ENCODE measurements at places on chromosomes 3 and 15.

- peak; percentile 35 for DNase-seq
Observed at GRCh38 chr15:99566157-99566897, 543 bp downstream of the MEF2A start.

DNA sequence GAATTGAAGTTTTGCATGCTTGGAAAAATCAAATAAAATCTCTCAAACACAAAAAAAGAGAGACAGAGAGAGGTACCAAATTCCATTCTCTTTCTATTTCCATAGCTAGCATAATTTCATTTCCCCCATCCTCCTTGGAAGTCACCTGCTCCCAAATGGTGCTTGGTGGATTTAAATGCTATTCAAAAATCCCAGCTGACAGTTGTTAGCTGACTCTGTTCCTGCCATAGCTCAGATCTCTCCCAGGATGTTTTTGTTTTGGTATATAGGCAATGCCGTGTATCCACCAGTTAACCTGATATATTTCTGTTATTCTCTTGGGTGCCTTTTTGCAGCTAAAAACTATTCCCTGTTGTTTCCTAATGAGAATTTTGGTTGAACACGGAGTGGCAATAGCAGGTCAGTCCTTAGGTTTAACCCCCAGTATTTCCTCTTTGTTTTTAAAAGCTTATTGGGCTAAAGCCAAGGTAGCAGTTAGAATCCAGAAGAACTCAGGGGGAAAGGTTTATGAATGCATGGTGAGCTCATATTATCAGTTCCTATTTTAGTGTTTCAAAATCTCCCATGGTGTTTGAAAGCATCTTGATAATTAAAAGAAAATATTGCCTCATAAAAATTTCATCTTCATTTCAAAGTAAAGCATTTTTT is 240.0 kb upstream of the GBE1 start:
- no peak for DNase-seq

DNA sequence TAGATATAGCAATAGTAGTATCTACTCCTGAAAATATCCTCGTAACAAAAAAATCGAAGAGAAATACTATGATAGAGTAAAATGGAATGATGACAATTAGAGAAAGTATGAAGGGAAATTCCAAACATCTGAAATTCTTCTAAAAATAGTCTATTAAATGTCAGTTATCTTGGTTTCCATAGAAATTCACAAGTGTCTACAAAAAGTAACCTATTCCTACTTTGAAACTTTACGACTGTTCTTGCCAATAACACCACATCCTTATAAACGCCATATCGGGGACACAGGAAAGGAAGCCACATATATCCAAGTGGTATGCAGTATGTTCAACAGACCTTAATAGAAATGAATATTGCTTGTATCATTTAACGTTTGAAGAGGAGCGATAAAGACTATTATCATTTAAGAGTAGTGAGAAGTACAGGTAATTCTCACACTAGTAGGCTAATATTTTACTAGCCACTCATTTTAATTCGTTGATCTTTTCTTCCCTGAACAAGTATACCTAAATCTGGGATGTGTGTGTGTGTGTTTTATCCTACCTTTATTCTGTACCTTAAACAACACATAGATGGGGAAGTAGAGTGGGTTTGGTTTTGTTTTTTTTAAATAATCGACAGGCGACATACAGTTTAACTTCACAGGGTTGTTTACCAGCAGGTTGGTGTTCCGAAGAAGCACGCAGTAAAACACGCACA is 1.2 kb downstream of the GPR176 start:
- DNase-seq = no peak

GRCh38 chr15:93035953-93036810 is 52.8 kb downstream of the RGMA start:
- peak; percentile 67 for DNase-seq

GRCh38 chr3:66396161-66396760 is 104.6 kb downstream of the LRIG1 start:
- DNase-seq = no peak

DNA sequence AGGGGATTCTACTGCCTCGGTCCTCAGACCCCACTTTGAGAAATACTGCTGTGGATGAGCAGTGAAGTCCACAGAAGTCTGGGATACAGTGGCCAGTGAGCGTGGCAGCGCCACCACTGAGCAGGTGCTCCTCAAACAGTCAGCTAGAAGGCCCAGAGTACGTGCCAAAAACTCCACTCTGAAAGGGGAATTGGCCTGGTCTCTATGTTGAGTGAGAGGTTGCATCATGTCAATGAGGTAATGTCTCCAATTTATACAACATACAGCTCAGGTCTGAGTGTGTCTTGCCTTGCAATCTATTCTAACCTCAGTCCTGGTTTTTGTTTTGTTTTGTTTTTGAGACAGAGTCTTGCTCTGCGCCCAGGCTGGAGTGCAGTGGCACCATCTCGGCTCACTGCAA is 53.3 kb upstream of the ETV5 start:
- DNase-seq = no peak

DNA sequence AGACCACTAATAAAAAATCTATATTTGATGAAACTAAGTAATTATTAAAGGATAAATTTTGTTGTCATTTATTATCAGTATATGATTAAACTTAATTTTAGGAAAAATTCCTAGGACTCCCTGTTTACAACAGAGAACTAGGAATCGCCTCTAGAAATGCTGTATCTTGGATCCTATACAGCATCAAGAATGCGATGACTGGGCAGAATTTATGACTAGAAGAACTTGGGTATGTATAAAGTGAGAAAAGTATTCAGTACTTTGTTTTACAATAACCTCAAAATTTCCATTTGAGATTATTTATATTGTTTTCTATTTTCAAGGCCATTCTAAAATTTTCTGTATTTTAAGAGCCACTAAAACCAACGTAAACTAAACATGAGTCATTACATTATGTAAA is 82.3 kb upstream of the AGTR1 start:
- DNase-seq = no peak

- DNase-seq = no peak
Observed at GRCh38 chr15:52803467-52804306, 13.6 kb upstream of the ONECUT1 start.

DNA sequence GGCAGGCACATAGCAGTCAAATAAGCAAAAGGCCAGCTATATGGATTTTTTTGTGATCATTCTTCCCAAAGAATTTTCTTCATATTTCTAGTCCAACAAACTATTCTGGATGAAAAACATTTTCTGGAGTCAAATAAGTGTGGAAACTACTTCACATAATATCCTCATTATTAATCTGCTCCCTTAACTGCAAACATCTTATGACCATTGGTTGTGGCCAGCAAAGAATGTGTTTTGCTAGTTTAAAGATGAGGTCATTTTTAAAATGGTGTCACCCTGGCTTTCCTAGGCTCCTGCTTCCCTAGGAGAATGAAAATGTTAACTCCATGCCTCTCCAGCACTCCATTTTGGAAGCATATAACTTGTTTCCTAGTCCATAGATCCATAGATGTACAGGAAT is 118.8 kb downstream of the SST start:
- no peak for DNase-seq

DNA sequence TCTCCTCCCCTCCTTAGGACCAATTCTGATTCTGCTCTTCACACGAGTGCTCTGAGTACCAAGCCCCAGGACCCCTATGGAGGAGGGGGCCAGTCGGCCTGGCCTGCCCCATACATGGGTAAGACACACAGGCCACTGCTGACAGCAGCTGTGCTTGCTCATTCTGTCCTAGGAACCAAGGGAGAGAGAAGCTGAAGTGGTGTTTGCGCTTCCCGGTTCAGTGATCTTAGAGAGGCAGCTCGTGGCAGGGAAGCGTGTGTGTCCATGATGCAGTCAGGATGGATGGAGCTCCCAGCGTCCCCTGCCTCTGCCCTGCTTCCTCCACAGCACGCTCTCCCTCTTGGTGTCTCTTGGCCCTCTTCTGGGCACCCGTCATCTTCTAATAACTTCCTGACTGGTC is 77.6 kb downstream of the CRTC3 start:
- DNase-seq = no peak

- DNase-seq = no peak
Observed at GRCh38 chr3:52262447-52262846, 16.0 kb downstream of the WDR82 start.

GRCh38 chr3:138943724-138944653 is 2.9 kb downstream of the FOXL2 start:
- peak; percentile 13 for DNase-seq

DNA sequence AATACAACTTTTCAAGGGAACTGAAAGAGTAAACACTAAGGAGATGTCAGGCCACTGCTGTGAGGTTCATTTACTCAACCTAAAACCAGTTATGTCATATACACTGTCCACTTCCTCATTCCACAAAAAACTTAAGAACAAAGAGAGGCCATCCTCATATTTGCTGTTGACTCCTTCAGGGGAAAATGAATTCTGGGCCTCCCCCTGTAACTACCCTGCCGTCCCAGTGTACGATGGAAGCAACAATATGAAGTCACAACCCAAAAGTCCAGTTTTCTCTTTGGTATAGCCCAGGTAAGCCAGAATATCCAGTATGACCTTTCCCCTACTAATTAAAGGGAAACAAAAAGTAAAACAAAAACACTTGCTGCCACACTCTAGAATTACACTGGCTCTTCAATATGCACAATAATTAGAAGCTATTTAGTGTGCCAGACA is 16.2 kb downstream of the CEP152 start:
- no peak for DNase-seq
